ENCODE measurements at places on chromosomes 1 and 21.

- no peak for DNase-seq
Observed at GRCh38 chr1:116832308-116832931, 77.3 kb upstream of the PTGFRN start.

DNA sequence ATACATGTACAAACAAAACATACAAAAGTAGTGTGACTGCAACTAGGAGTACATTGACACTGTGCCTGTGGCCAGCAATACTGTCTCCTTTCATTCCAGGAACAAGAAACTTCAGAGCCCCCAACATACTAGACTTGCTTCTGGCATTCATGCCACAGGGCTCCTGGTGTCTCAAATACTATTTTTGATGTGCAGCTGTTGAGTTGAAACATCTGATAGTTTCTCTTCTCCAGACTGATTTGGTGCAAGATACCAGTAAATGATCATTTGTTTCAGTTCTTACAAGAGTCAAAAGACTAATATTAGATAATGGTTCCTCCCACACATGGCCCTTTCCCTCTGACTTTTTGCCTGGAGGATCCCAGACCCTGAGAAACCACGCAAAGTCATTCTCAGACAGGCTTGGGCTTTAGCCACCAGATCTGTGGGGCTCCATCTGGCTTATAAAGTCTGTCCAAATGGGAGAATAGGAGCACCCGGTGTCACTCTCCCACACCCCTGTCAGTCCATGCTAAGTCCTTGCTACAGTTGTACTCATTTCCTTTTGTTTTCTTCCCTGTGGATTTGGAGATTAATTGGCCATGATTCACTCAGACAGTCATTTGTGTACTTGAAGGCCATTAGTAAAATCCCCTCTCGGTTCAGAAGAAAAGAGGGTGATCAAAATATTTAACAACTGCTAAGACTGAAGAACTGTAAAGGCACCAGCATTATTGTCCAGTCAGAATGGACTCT lies 163.5 kb upstream of the RUNX1 start:
- DNase-seq: no peak

DNA sequence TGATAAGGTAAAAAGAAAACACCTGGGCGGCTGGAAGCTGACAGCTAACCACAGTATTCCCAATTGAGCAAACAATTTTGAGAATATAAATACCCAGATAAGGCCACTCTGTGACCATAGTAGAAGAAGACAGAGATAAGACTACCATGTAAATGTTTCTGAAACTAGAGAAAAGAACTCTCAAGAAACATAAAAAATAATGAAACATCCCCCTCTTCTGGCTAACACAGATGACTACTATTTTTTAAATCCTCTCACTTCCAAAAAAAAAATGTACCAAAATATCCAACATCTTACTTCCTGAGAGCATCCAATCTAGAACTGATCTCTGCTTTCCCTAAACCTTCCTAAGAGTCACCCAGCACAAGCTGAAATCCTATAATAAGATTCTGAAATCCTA lies 125.9 kb downstream of the HFM1 start:
- no peak for DNase-seq

GRCh38 chr1:44970317-44970716 lies 16.1 kb downstream of the EIF2B3 start:
- no peak for DNase-seq

GRCh38 chr1:181143102-181143859 lies 54.8 kb downstream of the IER5 start:
- no peak for DNase-seq

GRCh38 chr1:29884740-29885139 lies 648.4 kb downstream of the PTPRU start:
- no peak for DNase-seq

All from CD4-positive, alpha-beta T cell treated with Interleukin-12 subunit alpha and Interleukin-12 subunit beta, for 1 hour (primary cell).